ENCODE measurements at places on chromosomes 6 and 20.

GRCh38 chr6:19150307-19150706 lies 686.9 kb upstream of the ID4 start:
- DNase-seq: no peak

DNA sequence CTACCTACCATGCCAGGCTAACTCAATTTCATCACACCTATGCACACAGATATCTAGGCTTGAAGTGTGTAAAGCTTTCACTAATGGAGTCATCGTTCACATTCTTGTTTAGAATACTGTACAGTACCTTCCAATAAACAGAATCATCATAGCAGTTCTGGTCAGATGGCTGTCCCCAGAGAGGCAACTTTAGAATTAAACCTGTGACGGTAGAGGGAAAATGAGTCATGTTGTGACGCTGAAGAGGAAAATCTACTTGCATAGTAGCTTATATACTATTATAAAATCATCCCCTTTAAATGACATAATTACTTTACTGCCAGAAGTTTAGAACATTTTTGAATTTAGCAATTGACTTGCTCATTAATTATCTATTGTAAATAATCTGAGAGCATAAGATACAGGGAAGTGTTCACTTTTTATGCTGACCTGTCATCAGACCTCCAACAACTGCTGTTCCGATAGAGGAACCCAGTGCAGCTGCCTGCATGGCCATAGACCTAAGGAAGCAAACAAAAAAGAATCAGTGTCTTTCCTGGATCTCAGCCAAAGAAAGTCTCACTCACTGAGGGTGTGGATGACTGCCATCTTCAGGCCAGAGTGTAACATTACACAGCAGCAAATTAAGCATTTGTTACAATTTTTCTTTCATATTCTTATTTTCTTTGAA lies 29.8 kb downstream of the RHAG start:
- DNase-seq: peak; percentile 87

DNA sequence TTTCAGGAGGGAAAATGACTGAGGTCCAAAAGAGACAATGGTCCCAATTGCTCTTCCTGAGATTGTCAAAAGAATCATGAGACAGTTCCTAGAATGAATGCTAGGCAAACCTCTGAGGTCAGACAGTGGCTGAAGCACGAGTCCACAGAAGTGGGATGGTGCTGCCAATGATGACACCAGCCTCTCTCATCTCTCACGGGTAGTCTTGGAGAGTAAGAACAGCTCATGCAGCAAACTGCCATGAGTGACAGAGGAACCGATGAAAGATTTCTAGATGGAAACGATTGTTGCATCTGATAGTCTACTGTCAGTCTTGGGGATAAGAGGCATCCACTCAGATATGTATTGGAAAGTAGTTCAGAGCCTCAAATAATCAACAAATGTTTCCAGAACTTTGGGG lies 188.7 kb downstream of the SLC24A3 start:
- no peak for DNase-seq

- no peak for DNase-seq
These were observed 322.3 kb upstream of the SULF2 start for GRCh38 chr20:48107560-48107959.

DNA sequence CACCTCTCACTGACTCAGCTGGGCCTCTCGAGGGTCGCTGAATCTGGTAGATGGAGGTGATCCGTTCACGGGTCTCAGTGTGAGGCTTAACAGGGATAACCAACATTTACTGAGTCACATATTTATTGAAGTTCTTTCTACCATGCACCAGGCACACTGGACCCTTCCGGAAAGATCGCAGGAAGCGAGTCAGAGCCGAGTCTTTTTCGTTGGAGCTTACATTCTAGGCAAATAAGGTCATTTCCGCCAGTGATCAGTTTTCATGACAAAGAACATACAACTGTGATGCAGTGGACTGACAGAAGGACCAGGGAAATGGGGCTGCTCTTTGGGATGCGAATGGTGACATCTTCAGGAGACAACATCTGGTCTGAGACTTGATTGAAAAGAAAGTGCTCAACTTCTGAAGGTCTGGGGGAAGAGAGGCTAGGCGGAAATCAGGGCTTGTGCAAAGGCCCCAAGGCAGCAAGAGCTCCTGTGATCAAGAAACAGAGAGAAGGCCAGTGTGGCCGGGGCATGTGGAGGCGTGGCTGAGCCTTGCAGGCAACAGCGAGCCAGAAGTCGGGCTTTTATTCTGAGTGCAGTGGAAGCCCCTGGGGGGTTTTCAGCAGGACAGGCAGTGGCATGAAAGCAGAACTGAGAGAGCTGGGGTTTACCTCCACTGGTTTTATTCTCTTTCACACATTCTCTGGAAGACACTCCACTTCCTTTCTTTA lies 56.7 kb downstream of the APCDD1L start:
- DNase-seq: no peak

- DNase-seq: peak; percentile 72
These were observed 5.5 kb upstream of the NTSR1 start for GRCh38 chr20:62702895-62703852.

- no peak for DNase-seq
These were observed 118.7 kb downstream of the EPHA7 start for GRCh38 chr6:93300661-93301060.

- no peak for DNase-seq
These were observed 48.6 kb upstream of the GRIK2 start for GRCh38 chr6:101344885-101345284.

- no peak for DNase-seq
These were observed 36.3 kb downstream of the IGF2R start for GRCh38 chr6:160005211-160005610.

Data from suppressor macrophage treated with lipopolysaccharide for 4 hours (primary cell).